ENCODE measurements at places on chromosomes 4 and X.

DNA sequence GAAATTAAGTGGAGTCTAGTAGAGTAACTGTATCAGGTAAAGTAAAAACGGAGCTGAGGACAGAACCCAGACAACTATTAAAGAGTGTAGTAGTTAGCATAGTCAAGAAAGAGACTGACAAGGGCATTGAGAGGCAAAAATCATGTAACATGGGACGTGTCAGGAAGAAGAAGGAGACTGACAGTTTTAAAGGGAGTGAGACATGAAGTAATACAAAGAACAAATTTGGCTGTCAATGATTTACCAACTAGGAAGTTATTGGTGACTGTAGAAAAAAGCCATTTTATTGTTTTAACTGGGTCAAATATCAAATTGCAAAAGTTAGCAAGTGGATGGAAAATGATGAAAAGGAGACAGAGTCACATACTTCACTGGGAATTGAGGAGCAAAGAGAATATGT, 422.3 kb downstream of the MAPK10 start:
- DNase-seq, result no peak

DNA sequence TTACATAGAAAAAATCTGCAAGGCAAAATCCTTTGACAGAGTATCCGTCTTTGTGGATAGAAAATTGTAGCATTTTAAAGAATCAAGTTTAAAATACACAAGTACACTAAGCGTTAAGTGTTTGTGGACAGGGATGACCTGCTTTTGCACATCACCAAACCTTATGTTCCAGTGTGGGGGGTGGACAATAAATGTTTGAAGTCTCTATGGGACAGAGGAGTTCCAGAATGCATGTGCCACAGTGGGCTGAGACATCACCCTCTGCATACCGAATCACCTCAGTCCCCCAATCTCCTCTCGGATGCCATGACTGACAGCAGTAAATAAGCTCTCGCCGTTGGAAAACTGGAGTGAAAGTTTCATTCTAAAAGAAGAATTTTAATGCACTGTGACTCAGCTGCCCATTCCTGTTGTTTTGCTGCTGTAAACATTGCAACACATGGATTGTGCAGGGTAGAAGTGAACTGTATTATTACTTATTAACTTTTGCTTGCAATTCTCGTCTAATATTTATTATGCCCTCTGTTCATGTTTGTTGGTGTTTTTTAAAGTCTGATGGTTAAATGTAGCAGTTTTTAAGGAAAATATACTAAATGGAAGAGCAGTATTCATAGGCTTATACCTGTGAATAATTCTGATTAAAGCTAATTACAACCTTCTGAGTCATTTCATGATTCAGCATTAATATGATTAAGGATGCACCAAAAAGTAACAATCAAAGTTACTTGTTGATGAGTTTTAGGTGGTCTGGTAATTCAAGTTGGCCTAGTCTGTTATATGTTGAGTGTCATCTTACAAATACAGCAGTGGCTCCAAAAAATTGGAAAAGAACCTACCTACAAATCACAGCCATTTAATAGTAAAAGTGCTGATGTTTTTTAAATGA, 24.0 kb downstream of the CDKN2AIP start:
- peak; percentile 73 for DNase-seq

DNA sequence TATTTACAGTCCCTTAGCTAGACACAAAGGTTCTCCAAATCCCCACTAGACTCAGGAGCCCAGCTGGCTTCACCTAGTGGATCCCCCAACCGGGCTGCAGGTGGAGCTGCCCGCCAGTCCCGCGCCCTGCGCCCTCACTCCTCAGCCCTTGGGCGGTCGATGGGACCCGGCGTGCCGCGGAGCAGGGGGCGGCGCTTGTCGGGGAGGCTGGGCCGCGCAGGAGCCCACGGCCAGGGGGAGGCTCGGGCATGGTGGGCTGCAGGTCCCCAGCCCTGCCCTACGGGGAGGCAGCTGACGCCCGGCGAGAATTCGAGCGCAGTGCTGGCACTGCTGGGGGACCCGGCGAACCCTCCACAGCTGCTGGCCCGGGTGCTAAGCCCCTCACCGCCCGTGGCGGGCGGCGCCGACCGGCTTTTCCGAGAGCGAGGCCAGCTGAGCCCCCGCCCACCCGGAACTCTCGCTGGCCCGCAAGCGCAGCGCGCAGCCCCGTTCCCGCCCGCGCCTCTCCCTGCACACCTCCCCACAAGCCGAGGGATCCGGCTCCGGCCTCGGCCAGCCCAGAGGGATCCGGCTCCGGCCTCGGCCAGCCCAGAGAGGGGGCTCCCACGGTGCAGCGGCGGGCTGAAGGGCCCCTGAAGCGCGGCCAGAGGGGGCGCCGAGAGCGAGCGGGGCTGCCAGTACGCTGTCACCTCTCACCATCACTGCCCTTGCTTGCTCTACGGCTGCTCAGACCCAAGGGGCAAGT, 39.4 kb downstream of the WFS1 start:
- DNase-seq, result peak; percentile 13

- peak; percentile 40 for DNase-seq
Measured at GRCh38 chrX:134764202-134764785, 106.0 kb upstream of the PLAC1 start.

DNA sequence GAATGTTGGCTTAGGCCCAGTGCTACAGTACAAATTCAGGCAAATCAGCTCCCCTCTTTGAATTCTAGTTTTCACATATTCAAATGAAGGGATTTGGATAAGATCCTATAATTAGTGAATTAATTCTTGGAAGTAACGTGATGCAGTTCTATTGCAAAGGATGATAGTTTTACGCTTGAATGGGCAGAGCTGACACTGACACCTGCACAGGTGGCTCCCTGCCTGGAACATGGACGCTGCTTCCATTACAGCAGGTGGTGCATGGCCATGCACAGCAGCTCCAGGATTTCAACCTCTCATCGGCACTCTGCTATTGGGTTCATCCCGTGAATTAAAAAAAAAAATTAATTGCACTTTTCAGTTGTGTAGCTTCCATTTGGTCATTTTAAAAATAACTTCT, 28.4 kb upstream of the RPS6KA6 start:
- no peak for DNase-seq

GRCh38 chr4:42618023-42618422, 38.9 kb downstream of the ATP8A1 start:
- DNase-seq, result no peak

GRCh38 chr4:79882806-79883205, 190.2 kb downstream of the ANTXR2 start:
- DNase-seq, result no peak

- DNase-seq, result no peak
Measured at GRCh38 chrX:48306175-48306574, 50.3 kb downstream of the SSX3 start.

DNA sequence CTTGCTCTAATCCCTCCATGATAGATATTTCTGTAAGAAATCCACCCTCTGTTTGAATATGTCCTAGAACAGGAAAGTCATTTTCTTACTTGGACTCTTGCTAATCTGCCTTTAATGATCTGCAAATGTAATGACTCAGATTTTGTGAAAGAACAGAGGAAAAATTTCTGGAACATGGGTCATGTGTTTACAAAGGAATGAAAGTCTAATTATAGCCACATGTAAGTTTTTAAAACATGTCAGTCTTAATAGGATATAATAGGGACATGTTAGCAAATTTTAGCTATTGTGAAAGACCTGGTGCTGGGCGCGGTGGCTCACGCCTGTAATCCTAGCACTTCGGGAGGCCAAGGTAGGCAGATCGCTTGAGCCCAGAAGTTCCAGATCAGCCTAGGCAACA, 47.6 kb downstream of the GRK4 start:
- peak; percentile 67 for DNase-seq

- peak; percentile 13 for DNase-seq
Measured at GRCh38 chr4:28462766-28463700, 1602.4 kb downstream of the STIM2 start.

DNA sequence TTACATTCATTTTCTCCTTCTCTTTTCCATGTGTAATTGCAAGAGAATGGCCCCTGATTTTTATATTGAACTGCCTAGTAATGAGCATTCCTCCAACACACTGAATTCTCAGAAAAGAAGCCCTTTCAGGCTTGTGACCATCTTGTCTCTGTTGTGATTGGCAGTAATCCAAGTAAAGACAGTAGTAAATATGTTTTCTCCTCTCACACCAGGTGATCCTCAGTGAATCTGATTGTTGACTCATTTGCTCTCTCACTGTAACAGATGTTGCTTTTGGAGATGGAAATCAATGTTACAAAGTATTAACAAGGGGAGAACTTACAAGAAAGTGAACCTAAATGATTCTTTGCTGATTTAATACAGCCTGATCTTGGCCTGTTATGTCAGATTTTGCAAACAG, 271.0 kb downstream of the AFF2 start:
- DNase-seq, result no peak

DNA sequence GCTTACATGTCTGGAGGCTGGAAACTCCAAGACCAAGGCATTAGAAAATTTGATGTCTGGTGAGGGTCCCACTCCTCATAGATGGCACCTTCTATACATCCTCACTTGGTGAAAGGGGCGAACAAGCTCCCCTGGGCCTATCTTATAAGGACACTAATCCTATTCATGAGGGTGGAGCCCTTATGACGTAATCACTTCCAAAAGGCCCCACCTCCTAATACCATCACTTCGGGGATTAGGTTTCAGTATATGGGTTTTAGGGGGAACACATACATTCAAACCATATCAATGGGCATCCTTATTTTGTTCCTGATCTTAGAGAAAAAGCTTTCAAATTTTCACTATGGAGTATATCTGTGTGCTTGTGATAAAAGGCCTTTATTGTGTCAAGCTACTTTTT, 39.0 kb upstream of the ALG13 start:
- no peak for DNase-seq

DNA sequence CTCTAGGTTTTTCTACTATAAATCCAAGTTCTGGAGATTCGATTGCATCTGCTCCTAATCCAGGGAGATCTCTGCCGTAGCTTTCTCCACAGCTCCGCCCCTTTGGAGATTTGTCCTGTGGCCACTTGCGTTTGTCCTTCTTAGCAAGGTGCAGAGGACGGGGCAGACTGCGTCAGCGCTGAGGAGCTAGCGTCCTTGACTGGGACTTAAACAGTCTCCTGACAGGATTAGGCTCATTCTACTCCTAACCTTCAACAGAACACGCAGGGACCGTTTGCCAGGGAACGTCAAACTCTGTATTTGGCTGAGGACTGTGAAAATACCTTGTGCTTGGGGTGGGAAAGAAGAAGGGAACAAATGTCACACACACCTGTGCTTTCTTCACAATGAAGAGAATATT, 38.6 kb downstream of the SORBS2 start:
- DNase-seq, result no peak

DNA sequence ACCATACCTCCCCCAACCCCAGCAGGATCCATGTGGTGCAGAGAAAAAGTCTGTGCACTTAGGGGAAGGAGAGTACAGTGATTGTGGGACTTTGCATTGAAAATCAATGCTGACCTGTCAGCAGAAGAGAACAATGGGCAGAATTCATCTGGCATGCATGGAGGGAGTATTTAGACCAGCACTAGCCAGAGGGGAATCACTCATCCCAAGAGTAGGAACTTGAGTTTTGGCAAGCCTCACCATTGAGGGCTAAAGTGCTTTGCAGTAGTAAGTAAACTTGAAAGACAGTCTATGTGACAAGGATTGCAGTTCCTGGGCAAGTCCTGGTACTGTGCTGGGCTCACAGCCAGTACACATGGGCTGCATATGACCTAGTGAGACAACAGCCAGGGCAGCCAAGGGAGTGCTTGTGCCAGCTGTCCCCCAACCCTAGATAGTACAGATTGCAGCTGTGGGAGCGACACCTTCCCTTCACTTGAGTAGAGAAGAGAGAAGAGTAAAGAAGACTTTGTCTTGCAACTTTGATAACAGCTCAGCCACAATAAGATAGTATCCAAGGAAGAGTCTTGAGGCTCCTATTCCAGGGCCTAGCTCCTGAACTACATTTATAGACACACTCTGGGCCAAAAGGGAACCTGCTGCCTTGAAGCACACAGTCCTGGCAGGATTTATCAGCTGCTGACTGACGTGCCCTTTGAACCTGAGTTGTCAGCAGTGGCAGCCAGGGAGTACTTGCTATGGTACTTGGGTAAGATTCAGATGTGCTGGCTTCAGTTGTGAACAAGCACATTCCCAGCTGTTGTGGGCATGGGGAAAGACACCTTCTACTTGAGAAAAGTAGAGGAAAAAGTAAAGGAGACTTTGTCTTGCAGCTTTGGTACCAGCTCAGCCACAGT, 48.7 kb downstream of the HDX start:
- DNase-seq, result no peak

DNA sequence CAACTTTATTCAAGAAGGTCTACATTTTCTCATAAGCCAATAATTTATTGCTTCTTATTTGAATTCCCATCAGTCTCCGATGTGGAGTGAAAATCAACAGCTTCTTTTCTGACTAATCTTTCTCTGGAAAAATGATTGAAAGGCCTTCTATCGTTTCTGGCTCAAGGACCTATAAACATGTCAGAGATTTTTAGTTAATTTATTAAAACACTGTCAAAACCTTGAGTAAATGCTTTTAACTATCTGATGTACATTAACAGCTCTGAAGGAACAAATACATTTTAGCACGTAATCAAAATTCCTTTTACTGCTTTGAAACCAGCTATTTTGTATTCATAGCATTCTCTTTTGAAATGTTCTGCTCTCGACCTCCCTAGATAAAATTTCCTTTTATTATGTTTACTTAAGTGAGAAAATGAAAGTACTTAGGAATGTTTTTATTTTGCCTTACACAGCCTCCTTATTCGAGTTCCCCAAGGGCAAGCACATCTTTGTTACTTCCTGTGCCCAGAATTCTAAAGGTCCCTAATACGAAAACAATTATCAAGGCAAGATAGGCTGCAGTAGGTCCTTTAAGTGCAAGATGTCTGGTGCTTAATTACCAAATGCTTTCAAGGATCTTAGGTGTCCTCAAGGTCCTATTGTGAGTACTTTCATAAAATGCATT, 3.1 kb upstream of the ZFX start:
- peak; percentile 49 for DNase-seq

- no peak for DNase-seq
Measured at GRCh38 chrX:12975670-12975965, 708 bp downstream of the TMSB4X start.

GRCh38 chr4:94959307-94959706, 201.6 kb downstream of the BMPR1B start:
- DNase-seq, result no peak

DNA sequence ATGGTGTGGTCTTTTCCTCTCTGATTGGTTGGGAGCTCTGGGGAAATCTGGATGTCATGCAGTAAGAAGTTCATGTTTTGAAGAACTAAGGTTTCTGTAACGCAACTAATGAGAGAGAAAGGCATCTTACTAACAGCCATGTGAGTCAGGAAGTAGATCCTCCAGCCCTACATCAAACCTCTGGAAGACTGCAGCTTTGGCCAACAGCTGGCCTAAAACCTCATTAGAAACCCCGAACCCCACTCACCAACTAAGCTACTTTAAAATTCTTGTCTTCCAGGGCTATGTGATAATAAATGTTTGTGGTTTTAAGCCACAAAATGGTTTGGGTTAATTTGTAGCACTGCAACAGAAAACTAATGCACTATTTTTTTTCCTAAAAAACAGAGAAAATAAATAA, 549.0 kb upstream of the GRID2 start:
- no peak for DNase-seq
